ENCODE measurements at places on chromosomes 1 and 21. TPM values are rescaled to one million over a fixed set of nuclear protein-coding genes. Genes with fewer than 3 reads are reported as not detected.

- no peaks in the 10 kb centered on the region for H3K36me3 ChIP-seq
- H3K4me3 ChIP-seq = no peak overlapping the region
- no peaks in the 10 kb centered on the region for H3K27me3 ChIP-seq
These were observed 70.8 kb downstream of the ST6GALNAC3 start for GRCh38 chr1:76145332-76145731.

DNA sequence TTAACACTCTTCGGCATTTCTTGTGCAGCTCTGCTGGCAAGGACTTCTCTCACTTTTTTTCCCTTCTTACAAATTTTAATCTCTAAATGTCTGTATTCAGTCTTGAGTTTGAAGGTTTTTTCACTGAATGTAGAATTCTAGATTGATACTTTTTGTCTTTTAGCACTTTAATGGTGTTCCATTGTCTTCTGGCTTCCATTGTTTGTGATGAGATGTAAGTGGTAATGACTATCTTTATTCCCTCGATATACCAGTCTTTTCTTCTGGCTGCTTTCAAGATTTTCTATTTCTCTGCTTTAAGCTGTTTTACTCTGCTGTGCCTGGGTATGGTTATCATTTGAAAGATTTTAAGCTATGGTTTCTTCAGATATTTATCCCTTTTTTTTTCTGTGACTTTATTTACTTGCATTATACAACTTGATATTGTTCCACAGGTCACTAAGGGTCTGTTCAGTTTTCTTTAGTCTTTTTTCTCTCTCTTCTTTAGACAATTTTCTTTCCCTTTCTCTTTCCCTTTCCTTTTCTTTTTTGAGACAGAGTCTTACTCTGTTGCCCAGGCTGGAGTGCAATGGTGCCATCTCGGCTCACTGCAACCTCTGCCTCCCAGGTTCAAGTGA lies 35.8 kb downstream of the DYRK1A start:
- no peaks in the 10 kb centered on the region for H3K4me1 ChIP-seq
- no peak overlapping the region for H3K27ac ChIP-seq
- no peak overlapping the region for H3K4me3 ChIP-seq

The KRTAP10-3 gene
- total RNA-seq = not detected

GRCh38 chr1:114756949-114757454 lies 782 bp downstream of the CSDE1 start:
- no peaks in the 10 kb centered on the region for H3K27me3 ChIP-seq
- peaks cover 53% of the 10 kb centered on the region for H3K4me1 ChIP-seq

The RRP1 gene
- 20.6 TPM for total RNA-seq

- H3K27me3 ChIP-seq = peaks cover 9% of the 10 kb centered on the region
- no peak overlapping the region for H3K4me3 ChIP-seq
- no peaks in the 10 kb centered on the region for H3K36me3 ChIP-seq
- no peak for DNase-seq
- H3K27ac ChIP-seq = no peak overlapping the region
These were observed 94.7 kb upstream of the ACTRT2 start for GRCh38 chr1:2926447-2927055.

DNA sequence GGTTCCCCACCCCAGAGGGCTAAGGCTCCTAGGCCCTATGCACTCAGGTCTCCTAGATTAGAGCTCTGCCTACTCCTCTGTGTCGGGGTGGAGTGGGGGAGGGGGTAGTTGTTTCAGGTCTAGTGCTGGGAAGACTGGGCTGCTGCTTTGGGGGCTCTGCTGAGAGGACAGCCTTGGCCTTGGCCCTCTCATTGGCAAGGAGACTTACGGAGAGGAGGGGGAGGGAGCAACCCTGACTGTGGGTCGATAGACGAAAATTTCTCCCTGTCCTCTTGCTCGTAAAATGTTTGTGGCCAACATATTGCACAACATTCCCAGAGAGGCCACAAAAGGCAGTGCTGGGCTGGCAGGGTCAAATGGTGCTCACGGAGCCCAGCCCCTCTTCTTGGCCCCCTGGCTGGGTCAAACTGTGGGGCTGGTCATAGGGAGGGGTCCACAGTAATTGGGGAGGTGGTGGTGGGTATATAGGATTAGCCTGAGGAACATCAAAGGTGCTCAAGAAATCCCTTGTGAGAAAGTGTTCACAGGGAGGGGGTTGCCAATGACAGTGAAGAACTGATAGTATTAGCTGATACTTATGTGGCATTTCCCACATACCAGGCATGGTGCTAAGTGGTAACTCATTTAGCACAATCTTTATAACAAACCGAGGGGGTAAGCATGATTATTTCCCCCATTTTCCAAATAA lies 8.5 kb upstream of the DMBX1 start:
- H3K27ac ChIP-seq = no peak overlapping the region
- H3K4me1 ChIP-seq = no peaks in the 10 kb centered on the region
- no peaks in the 10 kb centered on the region for H3K36me3 ChIP-seq
- H3K4me3 ChIP-seq = no peak overlapping the region
- peaks cover 4% of the 10 kb centered on the region for H3K27me3 ChIP-seq

DNA sequence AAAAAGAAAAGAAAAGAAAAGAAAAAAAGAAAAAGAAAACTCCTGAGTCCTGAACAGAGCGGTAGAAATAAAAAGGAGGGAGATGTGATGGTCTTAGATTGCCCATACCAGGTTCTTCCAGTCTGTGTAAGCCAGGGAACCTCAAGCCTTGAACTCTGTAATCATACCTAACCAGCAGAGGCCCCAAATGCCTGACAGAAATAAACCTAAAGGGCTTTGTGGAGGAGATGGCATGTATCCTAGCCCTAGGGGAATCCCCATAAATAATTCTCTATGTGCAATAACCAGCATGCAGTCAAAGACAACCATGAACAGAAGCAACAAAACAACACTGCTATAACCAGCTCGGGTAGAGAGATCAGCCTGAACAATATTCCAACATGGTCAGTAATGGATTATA lies 40.4 kb downstream of the USP48 start:
- no peaks in the 10 kb centered on the region for H3K36me3 ChIP-seq
- no peak overlapping the region for H3K27ac ChIP-seq
- no peaks in the 10 kb centered on the region for H3K4me1 ChIP-seq

DNA sequence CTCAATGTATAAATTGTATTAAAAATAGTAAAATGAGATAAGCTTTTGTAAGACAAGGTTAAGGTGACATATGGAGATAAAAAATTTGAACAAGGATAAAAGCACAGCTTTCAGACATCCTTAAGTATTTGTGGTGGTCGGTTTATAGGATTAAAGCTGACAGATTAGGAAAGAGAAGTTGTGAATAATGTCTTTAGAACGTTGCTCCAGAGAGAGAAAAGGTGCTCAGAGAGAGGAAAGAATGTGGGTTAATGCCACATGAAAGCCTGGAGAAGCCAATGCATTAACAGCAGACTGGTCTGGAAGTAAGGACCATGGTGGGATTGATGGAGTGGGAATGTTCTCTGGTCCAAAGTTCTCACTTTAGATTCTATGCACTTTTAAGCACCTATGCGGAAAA lies 44.8 kb downstream of the ATP6V1G3 start:
- no peaks in the 10 kb centered on the region for H3K27me3 ChIP-seq
- no peak overlapping the region for H3K4me3 ChIP-seq
- no peaks in the 10 kb centered on the region for H3K4me1 ChIP-seq
- no peak for DNase-seq
- no peak overlapping the region for H3K27ac ChIP-seq

DNA sequence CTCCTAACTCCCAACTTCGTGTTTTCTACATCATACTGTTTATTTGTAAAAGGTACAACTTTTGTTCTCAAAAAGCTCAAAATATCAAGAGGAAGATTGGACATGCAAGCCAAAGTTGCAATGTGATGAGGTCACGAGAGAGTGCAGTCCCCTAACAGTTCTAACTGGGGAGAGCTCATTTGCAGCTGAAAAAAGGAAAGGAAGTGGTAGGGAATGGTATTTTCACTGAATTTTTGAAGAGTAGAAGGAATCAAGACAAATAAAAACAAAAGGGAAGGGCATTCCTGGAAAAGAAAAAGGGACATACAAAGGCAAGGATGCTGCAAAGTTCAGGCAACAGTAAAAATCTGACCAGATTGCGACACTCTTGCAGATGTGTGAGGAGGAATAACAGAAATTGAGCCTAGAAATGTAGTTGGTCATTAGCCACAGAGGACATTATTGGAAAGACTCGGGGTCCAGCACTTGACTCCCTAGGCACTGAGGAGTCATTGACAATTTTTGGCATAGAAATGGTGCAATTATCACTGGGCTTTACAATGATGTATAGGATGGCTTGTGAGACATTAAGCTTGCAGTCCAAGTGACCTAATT lies 67.9 kb downstream of the TBX15 start:
- no peaks in the 10 kb centered on the region for H3K4me1 ChIP-seq
- DNase-seq = no peak
- H3K4me3 ChIP-seq = no peak overlapping the region
- no peaks in the 10 kb centered on the region for H3K36me3 ChIP-seq
- no peak overlapping the region for H3K27ac ChIP-seq
